ENCODE measurements at places on chromosomes 3 and 15.

DNA sequence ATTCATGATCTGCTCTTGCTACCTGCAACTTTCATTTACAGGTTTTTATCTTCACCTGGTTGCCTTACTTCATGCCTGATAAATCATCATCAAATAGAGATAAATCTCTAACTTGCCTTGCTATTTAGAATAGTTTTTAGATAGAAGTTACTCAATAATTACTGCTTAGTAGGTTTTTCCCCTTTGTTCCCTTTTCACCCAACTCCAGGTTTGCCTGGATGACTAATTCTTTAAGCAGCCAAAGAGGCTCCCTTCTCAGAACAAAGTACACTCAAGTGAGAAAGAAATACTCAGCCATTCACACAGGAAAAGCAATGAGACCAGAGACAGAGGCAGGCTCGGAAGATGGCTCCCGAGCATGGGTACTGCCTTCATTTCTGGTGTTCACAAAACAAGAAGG, 268.1 kb upstream of the CRBN start:
- DNase-seq: no peak

- no peak for DNase-seq
These were observed 239.1 kb upstream of the CFAP20DC start for GRCh38 chr3:59288951-59289350.

DNA sequence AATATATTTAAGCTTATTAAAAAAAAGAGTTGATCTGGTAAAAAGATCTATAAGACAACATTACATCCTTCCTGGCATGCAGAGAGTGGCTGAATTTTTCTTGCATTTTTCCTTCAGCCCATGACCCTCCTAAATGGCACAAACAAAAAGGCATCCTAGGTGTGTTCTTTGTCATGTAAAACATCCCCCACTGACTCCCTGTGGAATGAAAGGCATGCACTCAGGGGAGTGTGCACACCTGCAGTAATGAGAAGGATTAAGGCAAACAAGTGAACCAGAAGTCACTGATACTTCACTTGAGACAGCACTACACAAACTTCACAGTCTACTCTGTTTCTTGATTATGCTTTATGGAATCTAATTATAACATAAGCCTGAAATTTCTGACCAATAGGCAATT, 195.0 kb downstream of the RBMS3 start:
- DNase-seq: no peak

GRCh38 chr15:68301301-68301700, 23.8 kb downstream of the FEM1B start:
- no peak for DNase-seq

DNA sequence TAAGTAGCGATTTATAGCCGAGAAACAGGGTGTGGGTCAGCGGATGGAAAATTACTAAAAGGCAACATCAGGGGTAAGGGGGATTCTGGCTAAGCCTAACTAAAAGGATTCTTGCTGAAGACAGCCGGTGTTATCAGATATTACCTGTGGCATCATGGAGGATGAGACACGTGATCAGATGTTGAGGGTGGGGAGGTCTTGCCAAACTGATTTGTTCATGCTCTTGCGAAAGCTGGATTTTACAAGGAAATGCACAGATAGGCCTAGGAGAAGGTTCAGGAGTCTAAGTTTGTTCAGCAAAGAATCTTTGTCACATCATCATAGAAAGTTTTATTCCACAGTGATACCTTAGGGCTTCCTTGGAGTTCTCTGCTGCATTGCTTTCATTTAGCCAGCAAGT, 396.8 kb upstream of the TBL1XR1 start:
- DNase-seq: no peak

- no peak for DNase-seq
These were observed 311.6 kb upstream of the TPRG1 start for GRCh38 chr3:188860147-188860546.

- DNase-seq: no peak
These were observed 3.8 kb downstream of the GPR156 start for GRCh38 chr3:120281261-120281660.
